LNCaP clone FGC (cell line): ENCODE measurements at places on chromosomes 13 and 19.

DNA sequence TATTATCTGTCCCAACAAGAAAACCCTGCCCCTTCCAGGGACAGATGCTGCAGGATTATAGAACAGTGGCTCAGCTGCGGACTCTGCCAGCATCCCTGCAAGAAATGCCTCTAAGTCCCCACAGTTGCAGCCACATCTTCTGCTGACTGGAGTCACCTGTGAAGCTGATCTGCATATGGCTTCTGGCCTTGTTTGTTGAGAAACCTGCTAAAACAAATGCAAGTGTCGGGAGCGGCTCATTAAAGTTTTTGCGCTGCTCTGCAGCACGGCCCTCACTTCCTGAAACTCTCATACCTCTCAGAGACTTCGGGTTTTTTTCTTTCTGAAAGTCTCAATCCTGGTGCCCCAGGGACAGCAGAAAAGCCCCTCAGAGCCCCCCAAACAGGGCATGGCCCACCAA is 725.0 kb downstream of the UQCRFS1 start:
- no peak for DNase-seq

DNA sequence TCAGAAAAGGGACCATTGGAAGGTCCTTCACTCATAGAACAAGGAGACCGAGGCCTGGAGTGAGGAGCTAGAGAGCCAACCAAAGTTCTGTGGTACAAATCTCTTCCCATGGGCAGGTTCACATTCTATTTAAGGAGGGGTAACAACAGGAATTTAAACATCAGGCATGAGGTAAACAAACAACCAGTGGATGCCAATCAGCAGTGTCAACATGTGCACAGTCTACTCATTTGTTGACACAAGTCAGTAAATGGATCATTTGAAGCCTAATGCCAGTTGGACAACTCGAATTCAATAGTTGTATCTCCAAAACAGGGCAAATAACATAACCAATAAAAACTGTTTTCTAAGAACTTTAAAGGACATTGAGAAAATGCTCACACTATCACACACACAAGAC is 6.3 kb upstream of the DOCK9 start:
- DNase-seq: peak; percentile 92

DNA sequence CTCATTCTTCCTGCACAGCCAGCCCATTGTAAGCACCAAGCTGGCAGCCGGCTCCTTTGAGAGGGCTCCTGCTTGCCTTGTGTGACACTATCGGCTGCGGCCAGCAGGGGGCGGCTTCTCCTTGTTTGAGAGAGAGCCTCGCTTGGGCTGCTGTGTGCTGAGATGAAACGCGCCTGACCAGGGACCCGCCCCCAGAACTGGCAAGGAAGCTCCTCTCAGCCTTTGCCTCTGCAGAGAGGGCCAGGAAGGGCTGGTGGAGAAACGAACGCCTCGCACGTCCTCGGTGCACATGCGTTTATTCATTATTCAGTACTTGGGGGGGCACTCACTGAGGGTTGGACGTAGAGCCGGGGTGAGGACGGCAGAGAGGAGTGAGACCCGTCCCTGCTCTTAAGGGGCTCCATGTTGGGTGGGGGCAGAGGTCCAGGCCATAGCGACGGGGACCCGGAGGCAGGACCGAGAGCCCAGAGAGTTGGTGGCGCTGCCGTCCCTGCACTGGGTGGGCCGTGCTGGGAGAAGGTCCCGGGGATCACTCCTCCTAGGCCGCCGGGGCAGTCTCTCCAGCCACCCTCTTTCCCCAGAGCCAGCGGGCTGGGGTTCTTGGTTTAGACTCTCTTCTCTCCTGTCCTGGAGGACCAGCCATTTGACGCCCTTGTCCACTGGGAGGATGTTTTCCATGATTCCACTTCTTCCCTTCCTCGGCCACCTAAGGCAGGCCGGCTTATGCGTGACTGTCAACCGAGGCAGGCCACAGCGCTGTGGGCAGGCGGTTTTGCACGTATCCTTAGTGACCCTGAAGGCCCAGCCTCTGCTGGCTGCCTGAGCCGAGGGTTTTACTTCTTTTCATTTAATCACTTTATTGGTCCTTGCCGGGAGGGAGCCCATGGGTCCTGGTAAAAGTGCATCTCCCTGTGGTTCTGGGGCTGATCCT is 174.5 kb downstream of the KATNAL1 start:
- peak; percentile 63 for DNase-seq

GRCh38 chr13:36297366-36298338 is at the start of gene CCDC169:
TSS of gene CCDC169 (minus strand) at chr13:36297814. CDS start at chr13:36297719, 95 bp downstream.
- DNase-seq: no peak

- DNase-seq: no peak
Measured at GRCh38 chr19:51476164-51476563, 2.2 kb upstream of the CEACAM18 start.

- no peak for DNase-seq
Measured at GRCh38 chr13:91647361-91647990, 249.1 kb downstream of the GPC5 start.

GRCh38 chr13:49314344-49314882 is 66.7 kb downstream of the CDADC1 start:
- no peak for DNase-seq

GRCh38 chr13:77325371-77325980 is 1.4 kb downstream of the MYCBP2 start:
- no peak for DNase-seq

GRCh38 chr19:8004723-8005513 is 523 bp downstream of the ELAVL1 start:
- DNase-seq: no peak

- DNase-seq: no peak
Measured at GRCh38 chr19:47376589-47377144, 27.6 kb downstream of the DHX34 start.

- no peak for DNase-seq
Measured at GRCh38 chr19:3075605-3076431, 13.5 kb upstream of the TLE5 start.

DNA sequence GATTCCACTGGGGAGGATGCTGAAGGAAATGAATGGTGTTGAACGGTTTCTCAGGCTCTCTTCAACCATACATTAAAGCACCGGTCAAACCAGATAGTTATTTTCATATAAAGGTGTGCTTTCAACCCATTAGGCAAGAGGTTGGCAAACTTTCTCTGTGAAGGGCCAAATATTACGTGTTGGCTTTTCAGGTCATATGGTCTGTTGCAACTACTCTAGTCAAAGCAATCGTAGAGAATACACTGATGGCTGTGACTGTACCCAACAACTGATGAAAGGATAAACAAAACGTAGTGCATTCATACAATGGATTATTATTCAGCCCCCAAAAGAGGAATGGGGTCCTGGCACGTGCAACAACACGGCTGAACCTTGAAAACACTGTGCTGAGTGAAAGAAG is 5.8 kb downstream of the ZSCAN5A start:
- DNase-seq: no peak

- DNase-seq: no peak
Measured at GRCh38 chr19:41324921-41325639, 15.1 kb downstream of the CCDC97 start.

DNA sequence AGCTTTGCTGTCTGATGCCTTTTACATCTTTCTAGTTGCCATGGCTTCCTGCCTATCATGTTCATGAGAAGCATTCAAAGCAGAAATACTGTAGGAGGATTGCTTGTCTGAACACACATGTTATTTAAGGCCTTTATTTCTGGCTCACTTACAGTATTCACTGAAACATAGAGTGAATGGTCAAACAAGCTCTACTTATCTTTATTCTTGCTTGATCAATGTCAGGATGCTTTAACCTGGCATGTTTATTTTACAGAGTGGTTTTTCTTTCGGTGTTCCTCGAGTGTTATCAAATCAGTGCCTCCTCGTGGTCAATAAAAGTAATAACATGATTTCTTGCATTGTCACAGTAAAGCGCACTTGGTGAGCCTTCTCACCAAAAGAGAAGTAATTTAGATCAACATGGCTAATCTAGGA is 73.5 kb upstream of the PCDH17 start:
- DNase-seq: peak; percentile 21

- DNase-seq: peak; percentile 31
Measured at GRCh38 chr13:40484974-40485373, 181.5 kb downstream of the FOXO1 start.

GRCh38 chr19:40800997-40801377 is 2.0 kb downstream of the EGLN2 start:
- DNase-seq: no peak

DNA sequence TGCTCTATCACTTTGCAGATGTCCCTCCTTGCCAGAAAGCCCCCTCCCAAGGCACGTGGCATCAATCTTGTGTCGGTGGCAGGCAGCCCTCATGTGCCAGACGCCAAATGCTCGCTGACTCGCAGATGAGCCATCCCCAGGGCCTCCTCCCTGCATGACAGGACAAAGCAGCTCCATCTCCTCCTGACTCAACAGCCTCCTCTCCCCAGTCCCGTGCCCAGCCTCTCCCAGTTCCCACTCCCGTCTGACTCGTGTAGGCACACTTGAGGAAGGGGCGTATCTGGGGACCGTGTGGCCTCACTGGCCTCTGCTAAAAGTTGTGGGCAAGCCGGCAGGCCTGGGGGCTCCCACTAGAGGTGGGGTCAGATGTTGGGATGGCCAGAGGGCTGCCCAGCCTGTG is 133.6 kb downstream of the STK24 start:
- no peak for DNase-seq

DNA sequence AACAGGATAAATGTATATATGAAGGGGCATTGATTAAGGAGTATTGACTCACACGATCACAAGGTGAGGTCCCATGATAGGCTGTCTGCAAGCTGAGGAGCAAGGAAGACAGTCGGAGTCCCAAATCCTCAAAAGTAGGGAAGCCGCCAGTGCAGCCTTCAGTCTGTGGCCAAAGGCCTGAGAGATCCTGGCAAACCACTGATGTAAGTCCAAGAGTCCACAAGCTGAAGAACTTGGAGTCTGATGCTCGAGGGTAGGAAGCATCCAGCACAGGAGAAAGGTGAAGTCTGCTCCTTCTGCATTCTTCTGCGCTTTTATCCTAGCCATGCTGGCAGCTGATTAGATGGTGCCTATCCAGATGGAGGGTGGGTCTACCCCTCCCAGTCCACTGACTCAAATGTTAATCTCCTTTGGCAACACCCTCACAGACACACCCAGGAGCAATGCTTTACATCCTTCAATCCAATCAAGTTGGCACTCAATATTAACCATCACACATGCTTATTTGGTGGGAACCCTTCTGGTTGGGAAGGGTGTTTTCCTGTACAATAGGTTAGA is 55.1 kb downstream of the SLAIN1 start:
- no peak for DNase-seq

DNA sequence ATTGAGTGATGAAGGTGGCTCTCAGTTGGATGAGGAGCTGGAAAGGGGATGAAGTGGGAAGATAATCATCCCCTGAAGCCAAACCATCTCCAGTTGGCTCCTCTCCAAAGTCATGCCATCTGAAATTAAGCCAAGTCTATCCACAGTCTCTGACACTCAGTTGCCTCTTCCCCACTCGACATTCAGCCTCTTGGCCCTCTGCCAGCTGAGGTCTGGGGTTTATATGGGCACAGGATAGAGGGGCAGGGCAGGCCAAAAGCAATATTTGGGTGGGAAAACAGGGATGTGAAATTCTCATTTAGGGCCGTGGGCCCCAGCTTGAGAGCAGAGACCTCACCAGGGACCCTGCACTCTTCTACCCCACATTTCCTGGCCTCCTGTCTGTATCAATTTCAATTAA is 85.9 kb downstream of the SLITRK1 start:
- no peak for DNase-seq

- no peak for DNase-seq
Measured at GRCh38 chr13:95185311-95185710, 115.9 kb downstream of the ABCC4 start.

DNA sequence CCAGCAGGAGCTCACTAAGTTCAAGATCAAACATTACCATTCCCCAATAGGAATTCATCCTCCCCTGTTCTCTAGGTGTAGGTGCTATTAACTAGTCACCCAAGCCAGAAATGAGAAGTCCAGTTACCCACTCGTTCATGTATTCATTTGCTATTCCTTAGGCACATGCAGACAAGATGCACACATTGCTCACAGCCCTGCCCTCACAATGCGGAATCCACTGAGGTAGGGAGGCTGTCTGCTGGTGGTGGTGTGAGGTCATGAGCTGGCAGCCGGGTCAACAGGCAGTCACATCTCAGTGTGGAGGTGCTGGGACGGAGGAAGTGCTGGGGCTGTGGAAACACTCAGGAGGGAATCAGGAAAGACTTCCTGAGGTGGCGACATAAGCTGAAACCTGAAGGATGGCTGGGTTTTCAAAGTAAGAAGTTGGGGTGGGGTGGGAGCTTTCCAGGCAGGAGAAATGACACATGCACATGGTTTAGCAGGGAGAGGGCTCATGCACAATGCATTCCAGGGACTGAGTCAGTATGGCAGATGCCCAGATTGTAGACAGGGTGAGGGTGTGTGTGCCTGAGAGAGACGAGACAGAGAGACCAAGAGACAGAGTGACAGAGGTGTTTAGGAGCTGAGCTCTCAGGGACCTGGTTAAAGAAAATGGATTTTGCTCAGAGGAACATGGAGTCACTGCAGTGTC is 117.6 kb downstream of the USP12 start:
- no peak for DNase-seq

DNA sequence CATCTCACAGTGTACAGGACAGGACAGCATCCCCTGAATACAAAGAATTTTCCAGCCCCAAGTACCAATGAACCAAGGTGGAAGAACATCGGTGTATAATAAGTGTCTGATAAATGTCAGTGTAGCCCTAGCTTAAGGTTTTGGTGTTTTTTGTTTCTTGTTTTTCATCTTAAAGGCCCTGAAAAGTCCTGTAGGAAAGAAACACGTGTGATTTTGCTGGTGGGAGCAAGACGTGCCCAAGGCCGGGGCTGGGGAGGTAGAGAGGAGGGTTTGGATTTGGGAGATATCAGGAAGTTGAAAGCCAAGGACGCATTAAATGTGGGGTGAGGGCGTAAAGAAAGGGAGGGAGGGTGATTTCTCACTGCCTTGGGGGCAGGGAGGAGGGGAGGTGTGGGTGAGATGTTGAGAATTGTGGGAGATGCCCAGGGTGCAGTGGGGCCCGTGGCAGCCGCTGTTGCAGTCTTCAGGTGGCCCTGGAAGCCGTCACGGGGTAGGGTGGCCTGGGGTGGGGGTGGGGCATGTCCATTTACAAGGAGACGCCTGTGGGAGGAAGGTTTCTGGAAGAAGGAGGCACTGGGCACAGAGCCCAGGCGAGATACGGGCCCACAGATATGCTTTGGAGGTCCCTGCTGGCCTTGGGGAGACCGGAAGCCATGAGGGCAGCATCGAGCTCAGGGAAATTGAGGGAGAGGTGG is 6.7 kb downstream of the CAMSAP3 start:
- DNase-seq: no peak

DNA sequence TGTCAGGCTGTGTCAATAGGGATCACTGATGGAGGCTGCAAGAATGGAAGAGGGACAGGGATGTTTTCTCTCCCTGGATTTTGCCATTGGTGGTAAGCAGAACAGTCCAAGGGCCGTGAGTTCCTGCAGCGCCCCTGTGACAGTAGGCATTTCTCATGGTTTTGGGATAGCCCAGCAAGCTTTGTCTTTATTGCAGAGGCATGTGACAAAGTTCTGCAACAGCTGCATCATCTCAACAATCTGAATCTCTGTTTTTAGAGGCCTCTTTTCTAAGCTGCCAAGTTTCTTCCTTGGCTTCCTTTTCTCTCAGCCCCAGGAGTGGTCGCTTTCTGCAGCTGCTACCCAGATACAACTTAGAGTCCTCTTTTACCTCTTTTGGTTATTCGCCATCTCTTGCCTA is 95.7 kb upstream of the TSHZ3 start:
- DNase-seq: no peak
